ENCODE measurements at places on chromosomes 16 and 17.

- DNase-seq: no peak
Observed at GRCh38 chr16:3252967-3253366, 3.5 kb downstream of the MEFV start.

DNA sequence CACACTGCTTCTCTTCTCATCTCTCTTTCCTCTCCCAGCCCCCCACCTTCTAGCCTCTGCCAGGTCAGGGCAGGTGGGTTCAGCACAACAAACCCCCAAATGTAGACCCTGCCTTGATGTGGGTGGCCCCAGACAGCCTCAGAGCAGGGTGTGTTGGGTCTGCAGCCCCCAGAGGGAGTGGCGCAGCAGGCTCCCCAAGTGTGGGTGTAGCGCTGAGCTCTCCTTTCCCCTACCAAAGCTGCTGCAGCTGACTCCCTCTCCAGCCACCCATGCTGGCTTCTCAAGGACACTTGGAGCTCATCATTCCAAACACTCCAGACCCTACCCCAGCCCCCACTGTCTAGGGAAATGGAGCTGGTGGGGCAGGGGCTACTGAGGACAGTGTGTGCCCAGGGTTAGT lies 27.3 kb downstream of the NLRC3 start:
- no peak for DNase-seq

DNA sequence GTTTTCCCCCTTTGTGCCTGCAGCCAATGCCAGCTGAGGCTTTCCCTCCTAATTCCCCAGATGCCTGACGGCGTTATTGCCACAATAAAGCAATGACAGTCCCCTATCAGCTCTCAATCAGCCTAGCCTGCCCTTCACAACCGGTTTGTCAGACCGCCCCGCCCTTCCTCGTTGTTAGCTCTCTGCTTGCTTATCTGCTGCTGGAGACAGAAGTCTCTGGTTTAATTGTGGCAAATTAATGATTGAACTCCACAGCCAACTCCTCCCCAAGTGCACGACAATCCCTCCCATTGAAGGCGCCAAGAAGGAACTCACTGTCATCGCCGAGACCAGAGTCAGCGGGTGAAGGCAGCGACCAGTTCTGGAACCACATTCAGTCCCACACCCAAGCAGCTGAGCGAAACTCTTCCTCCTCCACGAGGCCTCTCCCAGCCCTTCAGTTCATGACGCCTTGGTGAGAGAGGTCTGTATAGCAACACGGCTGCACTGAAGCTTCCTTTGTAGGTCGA lies 474.4 kb downstream of the SLC39A11 start:
- no peak for DNase-seq

GRCh38 chr17:32870969-32871368 lies 6.0 kb downstream of the MYO1D start:
- no peak for DNase-seq

DNA sequence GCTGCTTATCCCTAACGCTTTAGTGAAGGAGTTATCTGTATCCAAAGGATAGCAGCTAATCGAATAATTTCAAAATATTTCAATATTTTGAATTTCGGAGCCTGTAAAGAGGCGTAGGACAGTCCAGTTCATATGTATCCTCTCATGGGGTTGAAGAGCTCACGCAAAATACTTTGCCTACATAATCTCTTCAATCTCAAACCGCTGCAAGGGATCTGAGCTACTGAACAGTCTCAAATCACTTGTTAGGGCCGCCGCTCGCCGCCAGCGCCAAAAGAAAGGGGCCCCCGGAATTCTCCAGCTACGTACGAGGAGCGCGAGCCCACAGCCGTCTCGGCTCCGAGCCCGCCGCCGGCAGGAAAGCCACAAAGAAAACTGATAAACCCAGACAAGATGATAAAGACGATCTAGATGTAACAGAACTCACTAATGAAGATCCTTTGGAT lies 601 bp upstream of the RFWD3 start:
- DNase-seq: peak; percentile 77

- no peak for DNase-seq
Observed at GRCh38 chr17:76781056-76781982, 43.4 kb downstream of the MFSD11 start.

GRCh38 chr16:11333010-11333409 lies 12.2 kb upstream of the RMI2 start:
- no peak for DNase-seq

- DNase-seq: no peak
Observed at GRCh38 chr17:61309362-61310256, 90.0 kb upstream of the TBX2 start.

GRCh38 chr17:57419940-57420550 lies 163.7 kb downstream of the MSI2 start:
- no peak for DNase-seq

DNA sequence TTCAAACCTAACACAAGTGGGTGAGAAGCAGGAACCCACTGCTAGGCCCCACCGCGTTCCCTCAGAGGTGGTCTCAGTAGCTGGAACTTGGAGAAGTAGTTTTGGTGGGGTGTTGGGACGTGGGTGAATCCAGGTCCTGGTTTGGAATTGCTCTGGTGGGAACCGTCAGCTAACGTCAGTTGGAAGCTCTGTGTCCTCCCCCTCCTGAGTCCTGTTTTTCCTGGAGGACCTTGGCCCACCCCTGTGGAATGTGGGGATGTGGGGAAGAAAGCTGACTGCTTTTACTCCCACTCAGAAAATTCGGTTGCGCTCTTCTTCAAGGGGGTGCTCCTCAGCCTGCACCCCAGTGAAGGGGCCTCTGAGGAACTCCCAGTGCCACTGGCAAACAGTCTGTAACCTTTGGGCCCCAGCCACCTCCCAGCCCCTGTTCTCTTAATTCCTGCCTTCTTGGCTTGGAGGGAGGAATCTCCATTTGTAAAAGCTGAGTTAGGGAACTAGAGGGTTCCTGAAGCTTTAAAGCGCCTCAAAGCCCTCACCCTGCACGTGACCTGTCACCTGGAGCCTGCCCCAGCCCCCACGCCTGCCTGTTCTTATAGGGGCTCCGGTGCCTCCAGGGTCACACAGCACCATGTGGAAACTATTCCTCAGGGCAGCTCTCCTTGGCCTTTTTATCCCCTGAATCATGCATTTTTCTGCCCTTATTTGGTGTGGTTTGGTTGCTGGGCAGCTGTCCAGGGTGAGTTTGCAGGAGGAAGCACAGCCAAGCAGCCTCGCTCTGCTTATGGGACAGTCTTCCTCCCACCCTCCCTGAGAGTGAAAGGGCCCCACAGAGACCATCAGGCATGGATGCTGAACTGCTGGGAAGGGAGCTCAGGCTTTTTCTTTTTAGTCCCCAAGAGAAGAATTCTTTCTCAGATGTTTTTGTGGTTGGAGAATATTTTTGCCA lies 16.2 kb upstream of the NAGLU start:
- no peak for DNase-seq

- no peak for DNase-seq
Observed at GRCh38 chr16:9907752-9908151, 274.5 kb downstream of the GRIN2A start.

DNA sequence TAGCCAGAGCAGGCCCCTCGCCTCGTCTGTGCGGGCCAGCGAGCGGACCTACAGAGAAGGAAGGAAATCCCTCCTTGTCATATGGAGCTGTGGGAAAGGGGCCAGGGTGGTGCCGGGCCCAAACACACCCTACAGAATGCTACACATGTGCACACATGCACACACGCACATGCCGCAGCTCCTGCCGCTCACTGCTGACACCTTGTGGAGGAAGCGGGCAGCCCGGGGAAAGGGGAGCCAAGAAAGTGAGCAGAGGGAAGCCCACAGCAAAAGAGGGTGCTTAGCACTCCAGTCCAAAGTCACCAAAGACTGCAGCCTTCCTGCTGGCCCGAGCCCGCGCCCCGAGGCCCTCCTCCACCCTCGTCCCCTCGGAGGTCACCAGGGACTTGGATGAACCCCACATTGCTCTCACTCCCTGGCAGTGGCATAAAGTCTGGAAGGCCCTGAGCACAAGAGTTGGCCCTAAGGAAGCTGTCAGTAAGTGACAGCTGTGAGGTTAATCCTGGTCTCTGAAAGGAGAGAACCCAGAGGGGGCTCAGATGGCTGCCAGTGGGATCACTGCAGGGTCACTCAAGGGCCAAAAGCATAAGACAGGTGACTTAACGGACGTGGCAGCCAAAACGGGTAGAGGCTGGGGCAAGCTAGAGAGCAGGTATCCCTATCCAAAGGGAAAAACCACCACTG lies 68.2 kb downstream of the MYO18A start:
- DNase-seq: peak; percentile 91

DNA sequence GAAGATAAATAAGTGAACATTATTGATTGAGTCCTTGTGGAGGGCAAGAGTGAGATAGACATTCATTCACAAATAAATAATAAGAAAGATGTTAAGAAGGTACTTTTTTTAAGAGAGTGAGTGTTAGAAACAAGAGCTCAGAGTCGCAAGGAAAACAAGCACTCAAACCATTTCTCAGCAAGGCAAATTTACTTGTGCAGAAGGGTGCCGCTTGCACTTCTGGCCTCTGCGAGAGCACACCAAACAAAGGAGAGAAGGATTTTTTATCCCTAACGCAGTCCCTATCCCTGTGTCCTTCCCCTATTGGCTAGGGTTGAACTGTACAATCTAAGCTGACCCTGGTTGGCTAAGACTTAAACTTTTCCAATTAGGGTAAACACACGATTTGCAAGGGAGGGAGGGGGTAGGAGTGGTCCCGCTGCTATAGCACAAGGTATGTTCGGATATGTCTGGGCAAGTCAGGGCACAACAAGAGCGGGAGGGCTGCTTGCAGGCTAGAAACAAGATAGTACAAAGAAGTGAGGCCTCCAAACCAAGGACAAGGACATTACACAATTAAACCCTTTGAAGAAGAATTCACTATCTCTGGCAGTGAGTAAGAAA lies 156.2 kb downstream of the PPM1E start:
- no peak for DNase-seq

- no peak for DNase-seq
Observed at GRCh38 chr17:3213587-3213986, 6.1 kb downstream of the OR1A1 start.

GRCh38 chr17:1398931-1399678 lies 917 bp downstream of the YWHAE start:
- DNase-seq: peak; percentile 64

- no peak for DNase-seq
Observed at GRCh38 chr16:82715160-82715559, 88.4 kb downstream of the CDH13 start.

DNA sequence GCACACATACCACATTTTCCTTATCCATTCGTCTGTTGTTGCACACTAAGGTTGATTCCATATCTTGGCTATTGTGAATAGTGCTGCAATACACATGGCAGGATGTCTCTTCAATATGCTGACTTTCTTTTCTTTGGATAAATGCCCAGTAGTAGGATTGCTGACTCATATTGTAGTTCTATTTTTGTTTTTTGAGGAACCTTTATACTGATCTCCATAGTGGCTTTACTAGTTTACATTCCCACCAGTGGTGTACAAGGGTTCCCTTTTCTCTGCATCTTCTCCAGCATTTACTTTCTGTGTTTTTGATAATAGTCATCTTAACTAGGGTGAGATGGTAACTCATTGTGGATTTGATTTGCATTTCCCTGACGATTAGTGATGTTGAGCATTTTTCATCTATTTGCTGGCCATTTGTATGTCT lies 118.1 kb downstream of the STXBP4 start:
- no peak for DNase-seq

- DNase-seq: no peak
Observed at GRCh38 chr17:79609049-79609589, 1.7 kb downstream of the RBFOX3 start.

DNA sequence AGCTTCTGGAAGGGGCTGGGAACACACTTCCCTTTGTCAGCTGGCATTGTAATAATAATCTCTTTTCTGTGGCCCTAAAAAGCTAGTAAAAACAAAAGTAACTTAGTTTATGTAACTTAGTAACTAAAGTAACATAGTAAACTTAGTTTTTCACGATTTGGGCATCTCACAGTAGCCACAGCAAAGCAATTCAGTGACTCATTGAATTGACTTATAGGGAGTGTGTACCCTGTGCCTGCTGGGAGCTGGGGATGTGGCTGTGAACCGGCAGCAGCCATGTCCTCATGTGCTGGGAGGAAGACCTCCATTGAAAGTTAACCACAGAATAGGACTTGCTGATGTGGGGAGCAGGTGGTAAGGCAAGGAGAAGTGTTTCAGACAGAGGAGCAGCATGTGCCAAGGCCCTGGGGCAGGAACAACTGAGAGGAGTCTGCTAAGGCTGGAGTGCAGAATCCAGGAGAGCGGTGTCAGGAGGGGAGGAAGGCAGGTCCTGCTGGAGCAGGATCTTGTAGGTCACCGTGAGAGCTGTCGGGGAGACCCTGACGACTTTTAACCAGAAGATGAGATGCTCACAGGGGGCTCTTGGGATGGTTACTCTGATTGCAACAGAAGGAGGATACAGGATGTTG lies 112.8 kb downstream of the PLCG2 start:
- no peak for DNase-seq

DNA sequence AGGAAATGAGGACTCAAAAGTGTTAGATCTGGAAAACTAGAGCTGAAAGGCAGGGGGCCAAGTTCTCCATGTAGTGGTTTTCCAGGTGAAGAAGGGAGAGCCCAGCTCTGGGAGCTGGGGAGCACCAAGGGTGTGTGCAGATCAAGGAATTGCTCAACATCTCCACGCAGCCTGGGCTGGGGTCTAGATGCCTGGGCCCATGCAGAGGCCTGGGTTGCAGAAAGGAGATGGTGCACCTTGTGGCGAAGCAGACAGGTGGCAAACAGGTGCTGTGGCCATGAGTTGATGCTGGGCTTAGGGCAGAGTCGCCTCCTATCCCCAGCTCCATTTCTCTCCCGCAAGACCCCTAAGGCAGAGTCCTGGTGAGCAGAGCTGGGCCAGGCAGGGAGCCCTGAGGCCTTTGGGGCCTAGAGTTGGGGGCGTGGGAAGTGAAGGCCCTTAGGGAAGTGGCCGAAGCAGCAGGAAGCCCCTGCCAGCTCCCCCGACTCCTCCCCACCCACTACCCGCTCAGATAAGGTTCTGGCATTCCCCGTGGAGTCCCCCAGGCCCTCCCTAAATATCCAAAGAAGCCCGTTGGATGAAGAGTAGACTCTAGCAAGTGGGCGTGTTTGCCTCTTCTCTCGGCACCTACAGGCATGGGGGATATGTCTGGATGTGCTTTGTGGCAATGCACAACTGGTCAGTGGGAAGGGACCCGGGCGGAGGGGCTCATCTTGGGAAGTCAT lies 777 bp downstream of the FOXN1 start:
- no peak for DNase-seq

GRCh38 chr17:30824002-30824355 lies 513 bp downstream of the CRLF3 start:
- DNase-seq: peak; percentile 75

DNA sequence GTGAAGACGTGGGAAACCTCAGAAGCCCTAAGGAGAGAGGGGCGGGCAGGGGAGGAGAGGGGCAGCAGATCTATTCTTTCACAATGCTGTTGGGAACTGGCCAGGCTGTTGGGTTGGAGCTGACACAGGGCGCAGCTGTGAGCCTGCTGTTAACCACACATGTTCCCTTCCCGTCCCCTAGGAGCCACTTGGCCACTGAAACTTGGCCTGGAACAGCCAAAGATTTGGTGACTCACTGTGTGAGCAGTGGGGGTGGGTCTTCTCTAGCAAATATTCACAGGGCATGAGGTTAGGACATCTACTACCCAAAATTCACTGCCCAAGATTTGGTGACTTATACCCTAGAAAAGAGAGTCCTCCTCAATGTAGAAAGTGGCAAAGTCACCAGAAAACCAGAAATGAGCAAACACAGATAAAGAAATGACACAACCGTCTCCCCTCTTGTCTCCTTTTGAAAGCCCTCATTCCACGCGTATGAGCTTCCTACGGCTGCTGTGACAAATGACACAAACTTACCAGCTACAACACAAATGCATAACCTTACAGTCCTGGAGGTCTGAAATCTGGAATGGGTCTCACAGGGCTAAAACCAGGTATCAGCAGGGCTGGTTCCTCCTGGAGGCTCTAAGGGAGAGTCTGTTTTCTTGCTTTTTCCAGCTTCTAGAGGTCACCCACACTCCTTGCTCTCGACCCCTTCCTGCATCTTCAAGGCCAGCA lies 6.3 kb downstream of the TBC1D16 start:
- DNase-seq: no peak

GRCh38 chr17:50621574-50622031 lies 13.1 kb upstream of the ABCC3 start:
- DNase-seq: no peak
